ENCODE measurements at places on chromosomes 16 and 17.

DNA sequence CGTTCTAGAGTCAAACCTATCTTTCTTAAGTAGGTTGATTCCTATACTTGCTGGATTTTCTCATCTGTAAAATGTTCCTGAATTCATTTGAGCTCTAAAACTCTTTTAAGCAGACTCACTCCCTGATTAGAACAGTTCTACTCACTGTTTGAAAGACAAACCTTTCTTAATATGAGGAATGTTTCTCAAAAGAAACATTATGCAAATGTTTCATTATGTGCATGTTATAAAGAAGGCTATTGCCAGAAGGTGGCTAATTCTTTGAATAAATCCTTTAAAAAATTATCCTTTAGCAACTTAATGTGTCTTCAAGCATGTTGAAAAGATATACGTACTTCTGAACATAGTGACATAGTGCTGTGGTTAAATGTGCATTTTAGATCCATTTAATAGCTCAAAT lies 124.1 kb downstream of the CDH11 start:
- DNase-seq: no peak

DNA sequence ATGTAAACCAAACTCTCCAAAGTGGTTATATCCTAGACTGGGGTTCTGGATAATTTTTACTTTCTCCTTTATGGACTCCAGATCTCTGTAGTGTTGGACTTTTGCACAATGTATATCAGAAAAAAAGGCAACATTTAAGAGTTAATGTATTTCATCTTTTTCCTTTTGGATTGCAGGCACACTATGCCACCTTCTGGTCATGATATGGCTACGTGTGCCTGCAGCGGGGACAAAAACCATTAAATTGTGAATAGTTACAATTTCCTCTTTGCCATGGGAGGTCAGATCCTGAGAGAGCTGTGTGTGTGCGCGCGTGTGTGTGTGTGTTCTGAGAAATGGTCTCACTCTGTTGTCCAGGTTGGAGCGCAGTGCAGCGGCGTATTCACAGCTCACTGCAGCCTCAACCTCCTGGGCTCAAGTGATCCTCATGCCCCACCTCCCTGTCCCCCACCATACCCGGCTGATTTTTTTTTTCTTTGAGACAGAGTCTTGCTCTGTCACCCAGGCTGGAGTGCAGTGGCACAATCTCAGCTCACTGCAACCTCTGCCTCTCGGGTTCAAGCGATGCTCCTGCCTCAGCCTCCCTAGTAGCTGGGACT lies 4.3 kb upstream of the SGF29 start:
- no peak for DNase-seq

DNA sequence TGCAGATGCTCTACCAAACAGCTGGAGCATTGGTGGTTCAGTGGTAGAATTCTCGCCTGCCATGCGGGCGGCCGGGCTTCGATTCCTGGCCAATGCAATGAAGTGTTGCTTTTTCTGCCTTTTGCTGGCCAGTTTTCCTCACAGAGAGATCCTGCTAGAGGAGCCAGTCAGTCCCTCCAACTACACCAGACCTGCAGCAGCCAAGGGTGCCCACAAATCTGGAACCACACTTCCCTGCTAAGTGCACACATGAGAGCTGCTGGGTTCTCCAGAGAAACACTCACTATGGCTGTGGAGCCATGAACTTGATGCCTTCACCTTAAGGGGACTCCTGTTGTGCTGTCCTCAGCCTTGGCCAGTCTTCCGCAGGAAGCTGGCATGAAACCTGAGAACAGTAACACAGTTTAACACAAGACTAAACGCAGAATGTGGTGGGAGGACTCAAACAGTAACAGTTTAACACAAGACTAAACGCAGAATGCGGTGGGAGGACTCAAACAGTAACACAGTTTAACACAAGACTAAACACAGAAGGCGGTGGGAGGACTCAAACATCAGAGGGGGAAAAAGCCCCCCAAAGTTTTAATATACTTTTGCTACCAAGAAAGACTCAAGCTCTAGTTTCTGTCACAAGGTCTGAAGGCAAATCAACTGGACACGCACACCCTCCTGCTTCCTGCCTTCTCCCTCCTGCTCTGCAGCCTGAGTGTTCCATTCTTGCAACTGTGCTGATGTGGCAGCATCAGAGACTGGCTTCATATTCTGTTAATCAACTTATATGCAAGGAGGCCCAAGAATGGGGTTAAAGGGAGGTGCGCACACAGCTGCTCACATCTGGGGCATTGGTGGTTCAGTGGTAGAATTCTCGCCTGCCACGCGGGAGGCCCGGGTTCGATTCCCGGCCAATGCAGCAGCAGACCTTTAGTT lies 12.0 kb downstream of the VAC14 start:
- no peak for DNase-seq

- DNase-seq: no peak
These were observed 2.8 kb upstream of the IL21R start for GRCh38 chr16:27398894-27399853.

GRCh38 chr16:9114842-9115241 lies 23.4 kb downstream of the HAPSTR1 start:
- DNase-seq: no peak

DNA sequence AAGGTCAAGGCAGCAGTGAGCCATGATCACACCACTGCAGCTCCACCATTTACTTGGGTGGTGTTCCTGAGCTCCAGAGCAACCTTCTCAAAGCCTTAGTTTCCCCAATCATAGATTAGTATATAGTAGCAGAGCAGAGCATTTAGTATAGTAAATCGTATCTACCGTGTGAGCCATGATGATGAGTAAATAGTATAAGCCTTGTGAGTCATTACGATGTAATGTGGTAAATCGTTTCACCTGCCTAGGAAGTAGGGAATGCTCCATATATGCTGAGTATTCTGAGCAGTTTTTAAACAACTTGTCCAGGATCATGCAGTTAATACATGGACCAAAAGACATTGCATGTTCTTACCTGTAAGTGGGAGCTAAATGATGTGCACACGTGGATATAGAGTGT lies 66.4 kb downstream of the SCNN1B start:
- no peak for DNase-seq

GRCh38 chr17:14833201-14833785 lies 431.8 kb downstream of the PMP22 start:
- peak; percentile 22 for DNase-seq

GRCh38 chr17:6507535-6507934 lies 48.8 kb downstream of the PITPNM3 start:
- DNase-seq: no peak

DNA sequence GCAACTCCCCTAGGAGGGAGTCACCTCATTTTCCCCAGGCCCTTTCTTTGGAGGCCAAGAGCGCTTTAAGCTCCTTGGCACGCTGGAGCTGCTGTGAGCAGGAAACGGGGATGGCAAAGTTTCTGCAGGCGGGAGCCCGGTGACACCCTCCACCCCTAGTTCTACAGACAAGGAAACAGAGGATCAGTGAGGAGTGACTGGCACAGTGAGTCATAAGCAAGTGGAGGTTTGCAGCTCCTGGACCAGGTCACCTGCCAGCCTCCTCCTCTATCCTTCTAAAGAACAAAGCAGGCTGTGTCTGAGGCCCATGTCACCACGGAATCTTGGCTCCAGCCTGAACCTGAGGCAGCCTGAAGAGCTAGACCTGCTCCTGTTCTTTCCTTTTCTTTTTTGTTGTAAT lies 141.9 kb downstream of the TMEM132E start:
- no peak for DNase-seq

DNA sequence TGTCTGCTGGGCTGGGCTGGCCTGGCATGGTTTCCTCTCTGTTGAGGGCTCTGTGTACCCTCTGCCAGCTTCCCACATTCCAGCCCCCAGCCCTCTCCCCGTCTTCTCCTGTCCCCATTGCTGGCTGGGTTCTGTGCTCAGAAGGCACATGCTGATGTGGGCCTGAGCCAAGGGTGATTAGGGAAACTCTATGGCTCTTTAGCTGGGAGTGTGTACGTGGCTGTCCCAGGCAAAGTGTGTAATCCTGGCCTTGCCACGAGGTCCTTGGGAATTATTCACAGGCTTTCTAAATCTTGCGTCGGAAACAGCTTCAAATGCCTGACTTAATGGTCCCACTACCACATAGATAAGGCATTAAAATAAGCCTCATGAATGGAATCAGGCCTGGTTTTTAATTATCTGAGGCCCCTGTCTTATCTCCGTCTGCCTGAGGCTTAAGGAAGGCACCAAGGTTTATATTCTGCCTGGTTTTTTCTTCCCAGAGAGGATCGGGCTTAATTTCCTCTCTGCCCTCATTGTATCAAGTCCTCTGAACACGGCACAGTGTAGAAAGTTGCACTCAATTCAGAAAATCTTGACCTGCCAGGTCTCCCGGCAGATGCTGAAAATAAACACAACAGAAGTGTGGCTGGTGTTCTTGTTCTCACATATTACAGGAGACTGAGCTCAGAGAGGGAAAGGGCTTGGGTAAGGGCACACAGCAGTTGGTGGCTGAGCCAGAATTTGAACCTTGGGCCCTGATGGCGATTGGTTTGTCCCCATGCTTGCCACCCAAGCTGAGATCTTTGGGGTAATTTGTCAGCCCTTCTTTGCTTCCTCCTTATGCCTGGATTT lies 52.9 kb upstream of the LGALS9 start:
- no peak for DNase-seq

GRCh38 chr16:13108126-13108525 lies 206.7 kb downstream of the SHISA9 start:
- DNase-seq: no peak

- DNase-seq: peak; percentile 53
These were observed 11.8 kb downstream of the MPO start for GRCh38 chr17:58268774-58269556.

GRCh38 chr16:89964201-89964600 lies 15.6 kb downstream of the DEF8 start:
- no peak for DNase-seq

DNA sequence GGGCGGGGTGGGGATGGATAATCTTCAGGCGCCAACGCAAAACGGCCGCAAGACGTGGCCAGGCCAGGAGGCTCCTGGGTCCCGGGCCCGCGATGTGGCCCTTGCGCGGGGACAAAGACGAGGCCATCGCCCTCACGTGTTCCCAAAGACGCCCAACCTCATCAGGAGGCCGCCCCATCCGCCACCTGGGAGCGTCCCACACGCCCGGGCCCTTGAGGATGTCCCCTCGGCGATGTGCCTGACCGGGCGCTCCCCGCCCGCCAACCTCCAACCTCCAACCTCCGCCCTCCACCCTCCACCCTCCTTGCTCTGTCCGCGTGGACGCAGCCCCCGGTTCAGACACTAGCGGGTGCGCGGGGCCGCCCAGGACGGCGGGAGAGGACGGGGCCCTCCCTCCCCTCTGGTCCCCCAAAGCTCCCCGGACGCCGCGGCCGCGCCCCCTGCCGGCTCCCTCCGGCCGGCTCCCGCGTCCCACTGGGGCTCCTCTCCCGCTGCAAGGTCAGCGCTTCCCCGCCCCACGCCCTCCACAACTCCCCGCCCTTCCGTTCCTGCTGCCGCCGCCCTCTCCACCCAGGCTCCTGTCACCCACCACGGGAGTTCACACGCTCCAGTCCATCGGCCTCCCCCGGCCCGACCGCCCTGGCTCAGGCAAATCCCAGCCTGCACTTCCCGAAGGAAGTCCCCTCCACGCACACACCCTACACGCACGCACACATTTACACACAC lies 250.8 kb upstream of the RPL38 start:
- DNase-seq: no peak

- DNase-seq: no peak
These were observed 204.9 kb downstream of the C16orf78 start for GRCh38 chr16:49578435-49579024.

DNA sequence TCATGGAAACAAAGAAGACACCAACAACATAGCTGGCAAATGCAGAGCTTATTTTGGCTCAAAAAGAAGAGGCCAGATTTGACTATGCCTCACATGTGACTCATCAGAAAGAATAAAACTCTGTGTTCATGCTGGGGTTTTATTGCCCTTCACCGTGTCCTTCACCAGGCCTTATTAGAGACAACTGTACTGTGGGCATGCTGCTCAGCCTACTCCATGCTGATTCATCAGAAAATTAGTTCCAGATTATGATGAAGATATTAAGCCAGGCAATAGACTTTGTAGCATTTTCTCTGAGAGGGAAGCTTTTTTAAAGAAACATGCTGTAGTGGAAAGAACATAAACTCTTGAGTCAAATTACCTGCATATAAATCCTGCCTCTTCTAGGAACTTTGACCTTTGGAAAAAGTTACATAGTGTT lies 89.8 kb downstream of the CYB561 start:
- DNase-seq: no peak

DNA sequence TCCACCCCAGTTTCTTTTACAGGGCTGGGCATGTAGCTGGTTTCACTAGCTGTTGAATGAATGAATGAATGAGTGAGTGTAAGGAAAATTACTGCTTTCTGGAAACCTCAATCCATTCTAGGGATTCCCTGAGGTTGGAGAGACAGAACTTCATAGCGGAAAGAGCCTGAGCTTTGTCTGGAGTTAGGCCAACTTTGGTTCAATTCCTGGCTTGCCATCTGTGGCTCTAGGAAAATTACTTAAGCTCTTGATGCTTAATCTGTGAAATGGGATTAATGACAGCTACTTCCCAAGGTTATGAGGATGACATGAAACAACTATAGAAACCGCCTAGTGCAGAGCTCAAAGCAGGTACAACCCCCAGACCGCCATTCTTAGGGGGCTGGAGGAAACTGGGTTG lies 76.3 kb upstream of the AXIN2 start:
- no peak for DNase-seq

- no peak for DNase-seq
These were observed 44.6 kb downstream of the ABAT start for GRCh38 chr16:8718851-8719680.

DNA sequence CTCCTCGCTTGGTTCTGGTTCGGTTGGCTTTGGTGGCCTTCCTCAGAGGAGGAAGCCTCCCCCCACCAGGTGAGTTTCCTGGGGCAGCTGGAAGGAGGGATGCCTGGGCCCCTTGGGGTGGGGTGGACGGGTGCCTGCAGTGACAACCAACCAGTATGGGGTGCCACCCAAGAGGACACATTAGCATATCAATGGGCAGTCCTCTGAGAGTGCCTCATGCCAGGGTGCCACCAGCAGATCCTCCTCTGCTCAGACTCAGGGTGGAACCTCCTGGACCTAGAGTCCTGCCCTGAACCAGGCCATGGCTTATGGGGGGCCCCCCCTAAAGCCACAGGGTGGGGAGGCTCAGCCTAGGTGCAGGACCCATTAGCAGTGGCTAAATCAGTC lies 2.7 kb downstream of the PPP1R1B start:
- DNase-seq: peak; percentile 31

DNA sequence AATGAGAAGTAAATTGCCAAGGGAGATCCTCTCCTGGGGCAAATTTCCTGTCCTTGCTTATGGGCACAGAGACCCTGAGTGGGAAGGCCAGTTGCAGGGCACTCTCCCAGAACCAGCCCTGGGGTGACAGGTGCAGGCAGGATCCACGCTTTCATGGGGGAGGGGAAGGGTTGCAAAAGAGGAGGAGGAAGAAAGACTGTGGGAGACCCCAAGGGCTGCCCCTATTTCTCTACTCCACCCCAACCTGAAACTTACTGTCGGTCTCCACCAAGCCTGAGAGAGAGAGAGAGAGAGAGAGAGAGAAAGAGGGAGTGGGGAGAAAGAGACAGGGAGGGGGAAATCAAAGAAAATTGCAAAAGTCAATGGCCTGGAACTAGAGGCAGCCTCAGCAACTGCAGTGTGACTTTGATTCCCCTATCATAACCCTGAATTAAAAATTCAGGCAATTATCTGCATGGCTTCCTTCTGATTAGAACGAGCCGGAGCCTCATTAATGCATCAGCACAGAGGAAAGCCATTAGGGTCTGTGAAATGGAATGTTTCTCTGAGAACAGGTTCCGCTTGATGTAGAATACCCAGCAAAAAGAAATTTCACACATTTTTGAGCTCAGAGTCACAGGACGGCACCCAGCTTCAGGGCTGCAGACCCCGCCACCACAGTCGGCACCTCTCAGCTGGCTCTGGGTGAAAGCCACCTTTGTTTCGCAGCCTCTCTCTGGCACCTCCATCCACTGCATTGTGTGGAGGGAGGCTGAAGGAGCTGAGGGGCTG lies 45.1 kb upstream of the HNF1B start:
- no peak for DNase-seq

Measured in HL-60 (cell line).